ENCODE measurements at places on chromosomes 4 and X.

DNA sequence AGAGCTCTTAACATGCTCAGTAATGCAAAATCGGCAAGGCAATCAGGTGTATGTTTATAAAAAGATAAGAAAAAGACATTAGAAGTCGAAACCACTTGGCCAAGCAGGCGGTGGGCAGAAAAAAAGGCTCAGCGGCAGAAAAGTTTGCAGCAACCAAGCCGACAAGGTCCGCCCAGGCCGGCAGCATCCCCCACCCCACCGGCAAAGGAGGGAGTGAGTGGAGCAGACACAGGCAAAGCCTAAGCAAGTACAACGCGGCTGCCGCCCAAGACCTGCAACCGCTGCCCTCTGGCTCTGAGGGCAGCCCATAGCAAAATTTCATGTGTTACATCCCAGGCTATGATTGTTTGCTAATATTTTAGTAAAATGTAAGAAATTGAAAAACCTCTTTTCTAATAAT is 125.4 kb upstream of the ZCCHC13 start:
- no peak for DNase-seq

DNA sequence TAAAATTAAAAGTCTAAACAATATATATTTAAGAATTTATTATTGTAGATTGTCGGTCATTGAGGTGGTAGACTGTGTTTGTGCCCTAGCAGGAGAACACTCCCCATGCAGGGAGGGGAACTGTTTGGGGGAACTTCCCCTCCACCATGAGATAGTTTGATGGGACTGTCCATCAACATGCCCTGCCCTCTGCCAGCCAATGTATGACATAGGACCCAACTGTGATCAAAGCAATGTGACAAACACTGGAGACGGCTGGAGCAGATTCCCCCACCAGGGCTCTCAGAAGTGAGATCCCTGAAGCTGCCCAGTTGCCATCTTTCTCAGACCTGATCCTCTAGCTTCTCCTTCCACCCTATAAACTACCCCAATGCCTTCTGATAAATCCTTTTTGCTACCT is 44.9 kb downstream of the SH3KBP1 start:
- DNase-seq = no peak

GRCh38 chr4:124167602-124168001 is 544.9 kb downstream of the ANKRD50 start:
- no peak for DNase-seq

DNA sequence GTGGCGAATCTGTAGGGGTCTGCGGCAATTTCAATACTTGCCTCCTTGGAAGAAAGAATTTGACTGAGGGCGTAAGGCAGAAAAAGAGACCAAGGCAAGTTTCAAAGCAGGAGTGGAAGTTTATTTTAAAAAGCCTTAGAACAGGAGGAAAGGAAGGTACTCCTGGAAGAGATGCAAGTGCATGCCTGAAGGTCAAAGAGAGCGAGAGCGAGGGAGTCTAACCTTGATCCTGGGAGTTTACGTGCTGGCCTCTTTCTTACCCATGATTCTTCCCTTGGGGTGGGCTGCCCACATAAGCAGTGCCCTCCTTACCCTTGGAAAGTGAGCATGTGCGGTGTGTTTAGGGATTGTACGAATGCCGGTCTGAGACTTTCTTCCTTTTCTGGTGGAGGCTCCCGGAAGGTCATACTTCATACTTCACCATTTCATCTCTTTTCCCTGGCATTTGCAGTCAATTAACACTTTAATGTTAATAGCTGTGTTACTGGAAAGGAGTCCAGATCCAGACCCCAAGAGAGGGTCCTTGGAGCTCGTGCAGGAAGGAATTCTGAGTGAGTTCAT is 40.0 kb downstream of the ARSD start:
- no peak for DNase-seq

GRCh38 chr4:14583331-14583730 is 418.9 kb upstream of the CPEB2 start:
- no peak for DNase-seq

Data from activated CD4-positive, alpha-beta T cell treated with anti-CD3 and anti-CD28 coated beads for 4 hours (primary cell).